ENCODE measurements at places on chromosomes 4 and X.
A peak's percentile ranks its signal among the peaks of the same experiment; 100 is the strongest.

GRCh38 chrX:135516376-135516775, 4.1 kb upstream of the INTS6L start:
- H3K4me3 ChIP-seq = no peak overlapping the region
- peaks cover 5% of the 10 kb centered on the region for H3K4me1 ChIP-seq
- no peaks in the 10 kb centered on the region for H3K36me3 ChIP-seq

DNA sequence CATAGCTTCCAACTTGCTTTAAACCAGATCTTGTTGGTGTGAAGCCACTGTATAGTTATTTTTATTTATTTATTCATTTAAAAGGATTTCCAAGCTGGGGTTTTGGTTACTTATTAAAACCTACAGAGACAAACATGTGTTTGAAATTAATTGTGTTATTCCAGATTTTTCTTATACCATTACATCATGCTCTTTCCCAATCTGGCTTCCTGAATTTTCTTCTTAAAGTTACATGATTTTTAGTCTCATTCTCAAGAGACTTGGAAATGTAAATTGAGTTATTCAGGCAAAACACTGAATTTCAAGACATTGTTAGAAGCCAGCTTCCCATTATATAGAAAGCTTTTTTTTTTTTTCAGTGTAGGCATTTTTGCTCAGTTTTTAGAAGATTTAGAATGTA, 381.9 kb downstream of the IL1RAPL1 start:
- DNase-seq = no peak
- no peak overlapping the region for H3K27ac ChIP-seq
- H3K36me3 ChIP-seq = no peaks in the 10 kb centered on the region
- no peak overlapping the region for H3K4me3 ChIP-seq

GRCh38 chr4:8396762-8397406, 43.6 kb downstream of the ACOX3 start:
- H3K4me3 ChIP-seq = no peak overlapping the region
- H3K36me3 ChIP-seq = peaks cover 18% of the 10 kb centered on the region
- H3K27me3 ChIP-seq = no peaks in the 10 kb centered on the region
- H3K4me1 ChIP-seq = no peaks in the 10 kb centered on the region
- DNase-seq = no peak
- no peak overlapping the region for H3K27ac ChIP-seq

GRCh38 chr4:34676400-34676799, 1567.9 kb downstream of the ARAP2 start:
- H3K4me3 ChIP-seq = no peak overlapping the region
- H3K27ac ChIP-seq = no peak overlapping the region
- H3K27me3 ChIP-seq = no peaks in the 10 kb centered on the region
- no peaks in the 10 kb centered on the region for H3K36me3 ChIP-seq

GRCh38 chr4:168508683-168509082, 11.8 kb downstream of the PALLD start:
- H3K4me3 ChIP-seq = no peak overlapping the region
- H3K36me3 ChIP-seq = no peaks in the 10 kb centered on the region
- no peak for DNase-seq
- no peak overlapping the region for H3K27ac ChIP-seq

- H3K27me3 ChIP-seq = peaks cover 14% of the 10 kb centered on the region
- no peak for DNase-seq
- H3K4me3 ChIP-seq = no peak overlapping the region
- H3K4me1 ChIP-seq = no peaks in the 10 kb centered on the region
- H3K36me3 ChIP-seq = no peaks in the 10 kb centered on the region
- no peak overlapping the region for H3K27ac ChIP-seq
Observed at GRCh38 chrX:13911586-13911985, 94.7 kb upstream of the GPM6B start.

GRCh38 chrX:19953145-19953544, 37.7 kb downstream of the BCLAF3 start:
- H3K27ac ChIP-seq = no peak overlapping the region
- no peaks in the 10 kb centered on the region for H3K4me1 ChIP-seq
- no peak for DNase-seq
- H3K36me3 ChIP-seq = peaks cover 10% of the 10 kb centered on the region
- H3K27me3 ChIP-seq = no peaks in the 10 kb centered on the region

DNA sequence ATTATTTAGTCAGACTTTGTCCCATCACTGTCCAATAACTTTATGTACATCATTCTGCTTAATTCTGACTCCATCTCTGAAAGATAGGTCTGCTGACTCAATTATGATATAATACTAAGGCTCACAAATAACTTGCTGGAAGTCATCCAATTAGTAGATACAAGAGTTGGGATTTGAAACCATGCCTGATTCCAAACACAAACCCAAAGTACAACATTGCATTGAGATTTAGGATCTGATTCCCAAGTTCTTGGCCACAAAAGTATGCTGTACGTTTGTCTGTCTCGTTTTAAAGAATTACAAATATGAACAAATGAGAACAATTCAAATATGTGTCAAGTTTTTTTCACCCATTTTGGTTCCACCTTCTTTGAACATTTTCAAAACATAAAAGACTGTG, 108.8 kb downstream of the AMELX start:
- no peak overlapping the region for H3K4me3 ChIP-seq
- H3K4me1 ChIP-seq = no peaks in the 10 kb centered on the region

- no peak overlapping the region for H3K27ac ChIP-seq
- no peak overlapping the region for H3K4me3 ChIP-seq
- H3K27me3 ChIP-seq = no peaks in the 10 kb centered on the region
Observed at GRCh38 chr4:61211781-61212180, 11.7 kb downstream of the ADGRL3 start.

DNA sequence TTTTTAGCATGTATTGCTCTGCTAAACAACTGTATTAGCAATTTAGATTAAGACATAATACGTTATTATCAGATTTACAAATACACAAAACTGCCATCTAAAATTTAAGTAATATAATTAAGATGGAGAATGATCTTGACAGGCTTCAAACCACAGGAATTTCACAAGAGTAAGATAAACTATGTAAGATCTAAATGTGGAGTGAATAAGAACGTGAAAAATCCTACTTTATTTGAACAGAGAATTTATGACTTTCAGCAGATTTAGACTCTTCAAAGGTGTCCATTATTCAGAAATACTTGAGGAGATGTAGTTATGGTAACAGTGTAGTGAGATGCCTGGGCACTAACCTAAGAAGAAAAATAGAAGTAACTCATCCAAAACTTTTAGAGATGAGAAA, 73.2 kb downstream of the SLC4A4 start:
- no peak overlapping the region for H3K27ac ChIP-seq
- H3K36me3 ChIP-seq = no peaks in the 10 kb centered on the region
- DNase-seq = no peak

DNA sequence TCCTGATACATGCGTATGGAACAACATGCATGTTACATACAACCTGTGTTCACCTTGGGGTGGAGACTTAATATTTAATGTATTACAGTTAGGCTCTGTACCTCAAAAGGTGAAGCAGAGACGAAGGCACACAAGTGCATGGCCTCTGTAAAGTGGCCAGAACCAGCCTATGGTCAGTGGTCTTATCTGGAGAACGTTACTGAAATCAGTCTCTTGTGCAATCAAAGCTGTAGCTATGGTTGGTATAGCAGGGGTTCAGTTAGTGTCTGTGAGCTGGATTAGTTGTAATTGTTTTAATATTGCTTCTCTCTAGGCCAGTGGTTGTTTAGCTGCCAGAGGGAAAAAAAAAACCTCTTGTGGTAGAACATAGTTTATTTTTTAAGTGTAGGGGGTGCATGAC, 2.2 kb upstream of the TMEM33 start:
- no peaks in the 10 kb centered on the region for H3K36me3 ChIP-seq
- DNase-seq = no peak
- H3K4me3 ChIP-seq = no peak overlapping the region

DNA sequence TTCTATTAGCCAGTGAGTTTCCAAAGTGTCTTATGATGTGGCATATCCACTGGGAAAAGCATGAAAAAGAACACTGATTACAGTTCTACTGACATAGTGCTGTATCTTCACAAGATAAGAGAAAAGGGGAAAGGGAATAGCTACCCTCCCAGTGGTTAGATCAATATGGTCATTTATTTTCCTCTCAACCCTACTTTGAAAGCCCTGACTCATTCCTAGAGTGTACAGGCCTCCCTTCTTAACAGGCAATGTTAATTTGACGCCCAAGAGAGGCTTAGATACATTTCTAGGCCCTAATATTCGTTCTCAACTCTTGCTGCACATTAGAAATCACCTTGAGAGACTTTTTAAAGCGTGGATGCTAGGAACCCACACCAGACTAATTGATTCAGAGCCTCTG, 20.4 kb upstream of the BRS3 start:
- no peak overlapping the region for H3K4me3 ChIP-seq
- H3K27me3 ChIP-seq = no peaks in the 10 kb centered on the region
- H3K36me3 ChIP-seq = no peaks in the 10 kb centered on the region
- DNase-seq = no peak

DNA sequence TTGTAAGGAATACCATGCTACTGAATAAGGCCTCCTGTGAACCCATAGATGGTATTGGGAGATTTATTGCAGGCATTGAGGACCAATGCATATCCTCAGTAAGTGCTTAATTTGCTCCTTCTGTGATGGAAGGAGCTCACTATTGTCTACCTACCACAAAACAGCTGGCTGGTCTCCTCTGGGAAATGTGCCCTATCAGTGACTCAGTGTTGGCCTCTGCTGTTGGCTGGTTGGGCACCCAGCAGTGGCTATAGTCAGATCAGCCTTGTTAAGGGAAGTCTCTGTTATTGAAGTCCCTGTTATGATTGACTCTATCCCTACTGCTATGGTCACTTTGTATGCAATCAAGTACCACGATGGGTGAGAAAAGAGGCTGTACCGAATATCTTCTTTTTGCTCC, 27.5 kb upstream of the OTUD4 start:
- H3K4me1 ChIP-seq = no peaks in the 10 kb centered on the region
- no peak for DNase-seq
- no peaks in the 10 kb centered on the region for H3K36me3 ChIP-seq
- H3K4me3 ChIP-seq = no peak overlapping the region
- no peaks in the 10 kb centered on the region for H3K27me3 ChIP-seq
- no peak overlapping the region for H3K27ac ChIP-seq

DNA sequence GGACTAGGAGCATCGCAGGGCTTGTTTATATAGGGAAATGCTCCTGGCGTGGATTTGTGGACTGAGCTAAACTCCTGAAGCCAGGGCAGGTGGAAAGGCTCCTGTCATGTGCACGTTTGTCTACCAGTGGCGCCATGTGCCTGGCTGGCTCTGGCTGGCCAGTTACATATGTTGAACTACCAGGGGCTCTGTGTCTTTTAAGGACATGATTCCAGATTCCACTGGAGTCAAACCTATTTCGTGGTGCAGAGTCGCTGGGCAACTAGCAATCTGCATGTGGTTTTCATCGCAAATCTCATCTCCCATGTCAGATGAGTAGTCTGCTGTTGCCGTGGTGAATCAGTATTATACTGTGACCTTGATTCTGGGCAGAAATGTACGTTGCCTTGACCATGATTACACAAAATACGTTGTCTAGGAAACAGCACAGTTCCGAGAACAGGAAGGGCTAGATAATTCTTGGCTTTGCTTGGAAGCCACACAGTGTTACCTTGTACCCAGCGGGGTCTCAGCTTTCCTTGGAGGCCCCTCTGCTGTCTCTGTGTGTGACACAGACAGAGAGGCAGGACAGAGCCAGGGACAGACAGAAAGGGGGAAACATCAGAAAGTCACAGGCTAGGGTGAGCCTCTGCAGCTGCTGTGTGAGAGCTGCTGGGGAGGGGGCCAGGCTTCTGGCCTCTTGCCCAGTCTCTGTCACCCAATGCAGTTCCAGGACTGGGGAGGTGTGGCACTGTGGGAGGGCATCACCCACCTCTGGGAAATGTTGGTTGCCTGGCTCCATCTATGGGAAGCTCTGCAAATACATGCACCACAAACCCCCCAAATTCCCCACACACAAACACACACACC, 19.2 kb downstream of the PNMA6E start:
- DNase-seq = no peak
- no peaks in the 10 kb centered on the region for H3K4me1 ChIP-seq
- peak overlapping the region; percentile 67 for H3K27ac ChIP-seq
- no peak overlapping the region for H3K4me3 ChIP-seq

GRCh38 chr4:65170768-65171514, 499.3 kb downstream of the EPHA5 start:
- no peak overlapping the region for H3K4me3 ChIP-seq
- no peaks in the 10 kb centered on the region for H3K4me1 ChIP-seq
- H3K27me3 ChIP-seq = no peaks in the 10 kb centered on the region
- no peak overlapping the region for H3K27ac ChIP-seq
- no peaks in the 10 kb centered on the region for H3K36me3 ChIP-seq
- no peak for DNase-seq

DNA sequence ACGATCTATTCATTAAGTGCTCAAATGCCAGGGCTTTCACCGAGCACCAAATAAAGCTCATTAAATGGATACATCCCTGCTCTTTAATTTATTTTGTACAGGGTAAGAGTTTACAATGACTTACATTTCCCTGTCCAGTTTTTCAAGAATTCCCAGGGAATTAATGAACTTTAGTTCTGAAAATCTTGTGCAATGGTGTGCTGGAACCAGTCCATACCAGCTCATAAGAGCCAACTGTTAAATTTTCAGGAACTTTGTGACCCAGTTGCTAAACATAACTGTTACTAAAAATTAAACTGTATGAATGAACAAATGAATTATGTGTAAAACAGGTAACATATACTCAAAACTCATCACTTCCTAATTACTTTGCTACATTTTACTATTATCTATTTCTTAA, 191.7 kb upstream of the RASGEF1B start:
- H3K4me1 ChIP-seq = no peaks in the 10 kb centered on the region
- H3K27ac ChIP-seq = peak overlapping the region; percentile 25
- H3K36me3 ChIP-seq = no peaks in the 10 kb centered on the region
- no peak overlapping the region for H3K4me3 ChIP-seq

- no peak for DNase-seq
- H3K36me3 ChIP-seq = no peaks in the 10 kb centered on the region
- H3K4me1 ChIP-seq = no peaks in the 10 kb centered on the region
- no peak overlapping the region for H3K27ac ChIP-seq
- H3K4me3 ChIP-seq = no peak overlapping the region
Observed at GRCh38 chrX:63930140-63930539, 145.1 kb upstream of the ARHGEF9 start.

DNA sequence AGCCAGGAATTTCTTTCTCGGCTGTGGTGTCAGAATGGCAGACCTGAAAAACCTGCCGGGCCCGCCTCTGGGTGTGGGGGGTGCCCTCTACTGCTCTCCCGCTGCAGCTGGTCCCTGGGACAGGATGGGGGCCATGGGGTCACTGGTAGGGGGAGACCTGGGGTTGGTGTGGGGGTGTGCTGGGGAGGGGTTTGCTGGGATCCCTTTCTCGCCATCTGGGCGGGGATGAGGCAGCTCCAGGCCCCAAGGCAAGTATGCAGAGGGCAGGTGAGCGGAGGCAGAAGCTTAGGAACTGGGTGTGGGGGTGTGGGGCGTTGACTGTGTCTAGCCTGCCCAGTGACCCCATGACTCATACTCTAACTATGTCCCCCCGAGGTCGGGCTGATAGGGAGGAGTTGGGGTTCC, 884 bp downstream of the CCDC120 start:
- H3K27ac ChIP-seq = no peak overlapping the region
- no peak overlapping the region for H3K4me3 ChIP-seq
- H3K36me3 ChIP-seq = no peaks in the 10 kb centered on the region
- H3K4me1 ChIP-seq = no peaks in the 10 kb centered on the region
- DNase-seq = no peak
- H3K27me3 ChIP-seq = no peaks in the 10 kb centered on the region

DNA sequence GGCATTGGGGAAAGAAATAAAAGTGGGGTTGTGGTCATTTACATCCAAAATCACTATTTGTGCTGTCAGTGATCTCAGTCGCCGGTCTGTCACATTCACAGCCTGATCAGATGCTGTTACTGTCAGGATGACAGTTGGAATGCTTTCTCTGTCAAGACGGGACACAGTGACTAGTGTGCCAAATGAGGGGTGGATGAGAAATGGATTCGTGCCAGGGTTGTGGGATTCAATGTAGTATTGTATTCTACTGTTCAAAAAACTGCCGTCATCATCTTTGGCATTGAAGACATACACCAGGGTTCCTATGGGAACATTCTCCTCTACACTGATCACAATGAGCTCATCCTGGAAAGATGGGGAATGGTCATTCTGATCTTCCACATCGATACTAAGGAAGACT, 171.1 kb downstream of the DCHS2 start:
- H3K36me3 ChIP-seq = no peaks in the 10 kb centered on the region
- H3K4me3 ChIP-seq = no peak overlapping the region
- DNase-seq = no peak

All from spleen (tissue), 13 donors.